Activated T-helper 1 cell treated with anti-CD3 and anti-CD28 coated beads, Interleukin-2, amount 50 U/mL, for 16 hours (primary cell): ENCODE measurements at places on chromosomes 16 and 17.

DNA sequence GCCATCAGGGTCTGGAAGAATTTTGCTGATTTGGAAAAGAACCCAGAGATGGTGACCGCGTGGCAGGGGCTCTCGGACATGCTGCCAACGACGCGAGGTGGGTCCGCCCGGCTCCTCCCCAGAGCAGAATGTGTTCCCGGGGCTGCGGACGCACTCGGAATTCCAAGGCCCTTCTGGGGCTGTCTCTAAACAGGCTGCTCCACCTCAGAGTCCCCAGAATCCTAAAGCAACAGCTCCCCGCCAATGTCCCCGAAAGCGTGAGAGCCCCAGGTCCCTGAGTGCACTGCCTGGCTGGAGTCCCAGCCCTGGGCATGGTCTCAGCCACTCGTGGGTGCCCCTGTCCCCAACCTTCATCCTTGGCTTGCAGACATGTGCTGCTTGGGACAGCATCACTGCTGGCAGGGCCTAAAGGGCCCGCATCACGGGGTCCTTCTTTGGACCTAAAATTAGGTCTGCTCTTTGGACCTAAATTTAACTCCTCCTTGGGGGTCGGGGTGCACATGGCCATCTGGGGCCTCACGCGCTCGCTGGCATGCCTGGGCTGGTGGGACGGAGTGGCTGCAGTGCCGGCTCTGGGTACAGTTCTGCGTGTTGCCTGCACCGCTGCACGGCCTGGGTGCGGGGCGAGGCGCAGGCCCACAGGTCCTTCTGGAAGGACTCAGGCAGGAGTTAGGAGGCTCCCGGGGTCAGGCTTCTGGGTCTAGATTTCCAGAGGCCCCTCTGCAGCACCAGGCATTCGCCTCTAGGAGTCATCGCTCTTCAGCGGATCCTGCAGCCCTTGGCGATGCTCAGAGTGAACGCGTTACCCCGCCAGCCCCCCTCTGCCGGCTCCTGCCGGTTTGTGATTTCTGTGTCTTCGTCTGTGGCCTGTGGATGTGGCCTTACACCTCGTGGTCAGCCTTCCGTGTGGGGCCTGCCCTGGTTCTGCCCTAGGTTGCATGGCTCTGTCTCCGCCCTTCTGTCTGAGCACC, 41.9 kb upstream of the CHMP6 start:
- no peak for DNase-seq

- no peak for DNase-seq
Observed at GRCh38 chr17:82076018-82076784, 10.6 kb upstream of the DUS1L start.

DNA sequence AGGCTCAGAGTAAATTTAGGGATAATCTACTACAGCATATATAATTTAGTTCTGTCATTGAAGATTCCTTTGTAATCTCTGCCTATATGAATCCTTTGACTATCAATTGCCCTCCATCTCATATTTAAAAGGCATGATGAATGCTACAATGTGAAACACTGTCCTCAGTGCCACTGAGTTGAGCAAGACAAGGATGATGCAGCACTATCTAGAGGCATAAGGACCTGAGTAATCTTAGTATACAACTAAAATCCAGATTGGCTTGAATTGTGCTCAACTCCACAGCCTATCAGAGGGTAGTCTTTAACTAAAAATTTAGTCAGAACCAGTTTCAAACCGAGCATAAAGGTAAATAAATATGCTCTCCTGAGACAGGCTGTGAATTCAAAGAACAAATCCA, 11.6 kb upstream of the STRADA start:
- no peak for DNase-seq

- no peak for DNase-seq
Observed at GRCh38 chr16:58024486-58025350, 836 bp upstream of the MMP15 start.

GRCh38 chr16:84614073-84614459, 3.8 kb downstream of the COTL1 start:
- no peak for DNase-seq

DNA sequence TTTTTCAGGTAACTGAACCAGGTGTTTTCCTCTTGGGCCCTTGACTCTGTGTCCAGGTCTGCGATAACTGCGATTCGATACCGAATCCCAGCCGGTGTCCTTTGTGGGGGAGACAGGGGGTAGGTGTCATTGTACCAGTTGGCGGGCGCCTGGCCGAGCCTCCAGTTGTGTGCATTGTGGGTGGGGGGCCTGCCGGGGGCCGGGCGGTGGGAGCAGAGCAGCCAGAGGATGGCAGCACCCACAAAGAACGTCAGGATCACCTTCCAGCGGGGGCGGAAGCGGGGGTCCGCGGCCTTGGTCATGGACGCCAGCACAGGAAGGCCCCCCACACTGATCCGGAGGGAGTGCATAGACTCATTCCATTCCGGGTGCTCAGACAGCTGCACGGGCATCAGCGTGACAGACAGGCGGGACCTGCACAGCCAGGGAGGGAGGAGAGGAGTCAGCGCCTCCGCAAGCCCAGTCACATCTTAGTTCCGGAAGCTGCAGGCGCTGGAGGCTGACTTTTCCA, 12.3 kb downstream of the CANT1 start:
- DNase-seq, result no peak

GRCh38 chr16:72884037-72884436, 163.9 kb downstream of the ZFHX3 start:
- no peak for DNase-seq

GRCh38 chr17:81593105-81593871, 41.1 kb upstream of the FAAP100 start:
- no peak for DNase-seq

GRCh38 chr17:48729335-48730239, 1.0 kb upstream of the HOXB13 start:
- DNase-seq, result no peak

- DNase-seq, result no peak
Observed at GRCh38 chr17:67183531-67183930, 61.5 kb downstream of the HELZ start.

DNA sequence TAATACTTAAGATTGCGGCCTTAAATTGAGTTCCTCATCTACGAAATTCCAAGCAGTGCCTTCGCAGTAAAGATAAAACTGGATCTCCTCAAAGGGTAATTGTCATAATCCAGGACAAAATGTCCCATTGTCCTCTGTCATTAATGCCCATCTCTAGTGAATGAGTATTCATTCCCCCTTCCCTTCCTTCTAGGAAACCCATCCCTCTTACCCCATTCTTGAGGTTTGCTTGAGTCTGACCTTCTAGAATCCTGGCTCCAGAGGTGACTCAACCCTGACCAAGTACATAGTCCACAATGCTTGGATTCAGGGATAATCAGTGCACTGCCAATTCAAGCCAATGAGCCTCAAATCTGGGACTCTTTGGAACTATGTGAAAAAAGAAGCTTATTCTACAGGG, 47.0 kb upstream of the MAF start:
- DNase-seq, result no peak

- no peak for DNase-seq
Observed at GRCh38 chr17:51869387-51869786, 289.1 kb downstream of the CA10 start.

DNA sequence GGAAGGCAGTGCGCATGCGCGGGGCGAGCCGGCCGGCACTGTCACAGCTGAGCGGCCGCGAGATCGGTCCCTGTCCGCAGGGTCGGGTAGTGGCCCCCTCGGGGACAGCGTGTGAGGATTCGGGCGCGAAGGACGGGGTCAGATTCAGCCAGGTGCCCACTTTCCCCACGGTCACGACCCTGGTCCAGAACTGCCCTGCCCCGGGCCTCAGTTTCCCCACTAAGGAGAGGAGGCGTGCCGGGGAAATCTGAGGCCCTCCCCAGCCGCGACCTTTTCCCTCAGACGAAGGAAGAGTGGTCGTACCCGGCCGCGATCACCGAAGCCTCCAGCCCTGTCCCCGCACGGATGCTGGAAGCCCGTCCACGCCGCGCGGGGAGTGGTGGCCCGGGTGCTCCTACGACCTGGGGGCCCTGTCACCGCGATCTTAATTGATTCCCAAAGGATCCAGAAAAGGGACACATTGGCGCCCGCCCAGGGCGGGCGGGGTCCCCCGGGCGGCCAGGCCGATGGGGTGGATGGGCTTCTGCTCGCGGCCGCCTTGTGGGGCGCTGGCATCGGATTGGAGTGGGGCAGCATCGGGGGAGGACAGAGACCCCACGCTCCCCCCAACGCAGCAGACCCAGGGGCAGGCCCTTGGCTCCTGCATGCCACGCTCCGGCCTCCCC, 57.7 kb downstream of the SRL start:
- no peak for DNase-seq

GRCh38 chr16:56353054-56353921, 72.1 kb downstream of the AMFR start:
- DNase-seq, result no peak

DNA sequence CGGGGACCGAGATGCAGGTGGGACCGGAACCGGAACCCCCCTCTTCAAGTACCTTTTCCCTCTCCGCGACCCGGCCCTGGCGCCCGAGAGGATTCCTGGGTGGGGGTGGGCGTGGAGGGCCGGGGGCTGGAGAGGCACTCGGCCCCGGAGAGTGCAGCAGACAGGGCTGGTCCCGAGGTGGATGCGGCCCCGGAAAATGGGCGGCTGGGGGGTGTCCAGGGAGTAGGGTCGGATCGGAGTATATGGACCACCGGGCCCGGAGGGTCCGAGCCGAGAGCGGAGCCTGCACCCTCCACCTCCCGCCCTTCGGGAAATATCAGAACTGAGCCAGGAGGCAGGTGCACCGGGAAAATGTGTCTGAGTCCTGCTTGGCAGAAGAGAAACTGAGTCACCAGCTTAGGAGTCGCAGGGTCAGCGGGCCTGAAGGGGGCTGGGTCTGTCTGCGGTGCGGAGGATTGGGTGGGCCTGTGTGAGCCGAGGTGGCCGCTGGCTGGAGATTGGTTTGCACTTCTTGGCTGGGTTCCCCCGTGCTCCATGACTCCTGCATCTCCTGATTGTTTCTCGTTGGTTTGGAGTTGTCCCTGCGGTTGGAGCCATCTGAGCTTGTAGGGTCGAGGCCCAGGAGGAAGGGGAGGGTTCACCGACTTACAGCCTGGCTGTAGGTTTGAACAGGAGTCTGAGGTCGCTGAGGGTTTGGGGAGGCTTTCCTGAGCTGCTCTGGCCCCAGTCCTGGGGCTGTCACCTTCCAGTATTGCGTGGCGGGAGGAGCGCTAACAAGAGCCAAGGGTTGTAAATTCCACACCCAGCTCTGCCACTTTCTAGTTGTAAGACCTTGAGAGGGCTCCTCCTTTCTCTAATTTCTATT, 518 bp downstream of the SH2B1 start:
- no peak for DNase-seq

DNA sequence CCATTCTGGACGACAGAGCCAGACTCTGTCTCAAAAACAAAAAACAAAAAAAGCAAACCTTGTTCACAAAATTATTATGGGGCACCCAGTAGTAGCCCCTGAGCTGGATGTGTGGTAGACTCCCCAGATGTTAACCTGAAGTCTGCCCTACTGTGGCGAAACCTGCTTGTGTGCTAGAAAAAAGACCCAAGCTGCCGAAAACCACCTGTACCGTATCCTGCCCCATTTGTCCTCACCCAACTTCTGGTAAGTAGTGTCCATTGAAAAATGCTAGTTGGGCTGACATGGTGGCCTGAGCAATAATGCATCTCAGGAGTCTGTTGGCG, 9.1 kb downstream of the RMI2 start:
- DNase-seq, result no peak

DNA sequence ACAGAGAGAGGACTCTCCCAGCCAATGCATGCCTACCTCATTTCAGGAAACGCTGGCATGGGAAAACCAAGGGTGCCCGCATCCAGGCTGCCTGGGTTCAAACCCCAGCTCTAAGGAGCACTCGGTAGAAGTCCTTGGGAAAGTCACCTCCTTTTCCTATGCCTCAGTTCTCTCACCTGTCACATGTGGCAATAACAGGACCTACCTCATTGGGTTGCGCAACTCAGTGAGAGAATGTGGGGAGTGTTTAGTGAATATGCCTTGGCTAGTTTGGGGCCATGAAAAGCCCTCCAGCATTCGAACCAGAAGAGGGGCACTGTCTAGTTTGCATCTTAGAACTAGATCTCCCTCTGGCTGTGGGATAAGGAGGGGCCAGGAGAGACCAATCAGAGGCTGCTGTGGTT, 9.0 kb upstream of the NXPH3 start:
- DNase-seq, result no peak

DNA sequence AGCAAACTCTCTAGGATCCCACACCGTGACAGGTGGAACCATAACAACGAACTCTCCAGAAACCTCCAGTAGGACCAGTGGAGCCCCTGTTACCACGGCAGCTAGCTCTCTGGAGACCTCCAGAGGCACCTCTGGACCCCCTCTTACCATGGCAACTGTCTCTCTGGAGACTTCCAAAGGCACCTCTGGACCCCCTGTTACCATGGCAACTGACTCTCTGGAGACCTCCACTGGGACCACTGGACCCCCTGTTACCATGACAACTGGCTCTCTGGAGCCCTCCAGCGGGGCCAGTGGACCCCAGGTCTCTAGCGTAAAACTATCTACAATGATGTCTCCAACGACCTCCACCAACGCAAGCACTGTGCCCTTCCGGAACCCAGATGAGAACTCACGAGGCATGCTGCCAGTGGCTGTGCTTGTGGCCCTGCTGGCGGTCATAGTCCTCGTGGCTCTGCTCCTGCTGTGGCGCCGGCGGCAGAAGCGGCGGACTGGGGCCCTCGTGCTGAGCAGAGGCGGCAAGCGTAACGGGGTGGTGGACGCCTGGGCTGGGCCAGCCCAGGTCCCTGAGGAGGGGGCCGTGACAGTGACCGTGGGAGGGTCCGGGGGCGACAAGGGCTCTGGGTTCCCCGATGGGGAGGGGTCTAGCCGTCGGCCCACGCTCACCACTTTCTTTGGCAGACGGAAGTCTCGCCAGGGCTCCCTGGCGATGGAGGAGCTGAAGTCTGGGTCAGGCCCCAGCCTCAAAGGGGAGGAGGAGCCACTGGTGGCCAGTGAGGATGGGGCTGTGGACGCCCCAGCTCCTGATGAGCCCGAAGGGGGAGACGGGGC, 1.3 kb downstream of the SPN start:
- no peak for DNase-seq

- no peak for DNase-seq
Observed at GRCh38 chr17:4162775-4163466, 19.9 kb downstream of the CYB5D2 start.

- DNase-seq, result no peak
Observed at GRCh38 chr17:10292057-10292937, 80.5 kb downstream of the MYH13 start.

DNA sequence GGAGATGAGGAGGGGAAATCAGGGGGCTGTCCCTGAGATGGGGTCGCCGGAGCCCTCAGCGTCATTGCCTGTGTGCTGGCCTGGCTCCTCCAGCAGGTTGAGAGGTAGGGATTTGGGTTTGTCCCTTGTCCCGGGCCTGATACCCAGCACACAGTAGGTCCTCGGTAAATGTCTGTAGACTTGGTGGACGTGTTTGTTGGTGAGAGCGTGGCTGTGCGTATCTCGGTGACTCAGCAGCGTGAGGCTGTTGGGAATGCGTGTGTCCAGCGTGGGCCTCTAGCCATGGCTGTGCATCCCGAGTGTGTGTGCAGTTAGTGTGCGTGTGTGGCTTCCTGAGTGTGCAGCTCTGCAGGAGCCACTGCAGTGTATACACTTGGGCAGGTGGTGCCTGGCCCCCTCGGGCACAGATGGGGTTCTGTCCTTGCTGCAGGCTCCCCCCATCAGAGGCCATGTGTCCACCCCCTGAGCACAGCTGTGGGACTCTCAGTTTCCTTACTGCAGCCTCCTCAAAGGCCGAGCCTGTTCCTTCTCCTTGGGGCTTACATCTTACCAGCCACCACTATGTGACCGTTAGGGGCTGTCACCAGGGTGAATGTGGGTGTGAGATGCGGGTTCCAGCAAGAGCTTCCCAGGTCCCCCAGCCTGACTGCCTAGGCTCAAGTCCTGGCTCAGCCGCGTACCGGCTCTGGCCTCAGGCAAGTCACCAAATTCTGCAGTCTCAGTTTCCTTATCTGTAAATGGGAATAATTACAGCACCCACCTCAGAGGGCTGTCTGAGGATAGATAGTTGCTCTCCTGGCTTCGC, 5.7 kb downstream of the NECAB2 start:
- DNase-seq, result no peak
